NCI-H1436 (cell line): ENCODE measurements at places on chromosomes 4 and X.
A peak's percentile ranks its signal among the peaks of the same experiment; 100 is the strongest.

DNA sequence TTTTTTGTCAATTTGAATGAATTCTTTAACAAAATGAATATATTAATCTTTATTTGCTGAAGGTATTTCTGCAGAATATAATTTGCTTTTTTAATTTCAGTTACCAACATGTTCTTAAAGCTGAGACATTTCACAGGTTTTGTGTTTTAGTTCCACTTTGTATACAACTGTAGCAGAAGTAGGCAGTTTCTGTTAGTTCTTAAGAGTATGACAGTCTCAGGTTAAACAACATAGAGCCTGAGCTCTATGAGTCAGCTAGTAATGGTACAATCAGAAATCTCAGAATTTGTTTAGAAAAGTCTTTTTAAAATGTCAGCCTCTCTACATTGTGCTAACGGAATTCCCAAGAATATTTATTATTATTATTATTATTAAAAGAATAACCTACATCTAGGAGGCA, 50.4 kb downstream of the GSTCD start:
- no peak for DNase-seq

DNA sequence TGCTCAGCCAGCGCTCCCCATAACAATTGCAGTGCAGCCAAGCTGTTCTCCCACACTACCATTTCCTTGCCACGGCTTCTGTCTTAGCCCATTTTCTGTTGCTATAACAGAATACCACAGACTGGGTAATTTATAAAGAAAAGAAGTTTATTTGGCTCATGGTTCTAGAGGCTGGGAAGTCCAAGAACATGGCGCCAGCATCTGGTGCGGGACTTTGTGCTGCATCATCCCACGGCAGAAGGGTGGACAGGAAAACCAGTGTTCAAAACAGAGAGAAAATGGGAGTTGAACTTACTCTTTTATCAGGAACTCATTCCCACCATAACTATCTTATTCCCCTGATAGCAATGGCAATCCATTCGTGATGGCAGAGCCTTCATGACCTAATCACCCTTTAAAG, 104.6 kb downstream of the FHDC1 start:
- no peak for DNase-seq

- no peak for DNase-seq
Measured at GRCh38 chr4:155569960-155570515, 96.6 kb upstream of the GUCY1A1 start.

- DNase-seq = no peak
Measured at GRCh38 chr4:5027346-5027745, 8.1 kb upstream of the CYTL1 start.

DNA sequence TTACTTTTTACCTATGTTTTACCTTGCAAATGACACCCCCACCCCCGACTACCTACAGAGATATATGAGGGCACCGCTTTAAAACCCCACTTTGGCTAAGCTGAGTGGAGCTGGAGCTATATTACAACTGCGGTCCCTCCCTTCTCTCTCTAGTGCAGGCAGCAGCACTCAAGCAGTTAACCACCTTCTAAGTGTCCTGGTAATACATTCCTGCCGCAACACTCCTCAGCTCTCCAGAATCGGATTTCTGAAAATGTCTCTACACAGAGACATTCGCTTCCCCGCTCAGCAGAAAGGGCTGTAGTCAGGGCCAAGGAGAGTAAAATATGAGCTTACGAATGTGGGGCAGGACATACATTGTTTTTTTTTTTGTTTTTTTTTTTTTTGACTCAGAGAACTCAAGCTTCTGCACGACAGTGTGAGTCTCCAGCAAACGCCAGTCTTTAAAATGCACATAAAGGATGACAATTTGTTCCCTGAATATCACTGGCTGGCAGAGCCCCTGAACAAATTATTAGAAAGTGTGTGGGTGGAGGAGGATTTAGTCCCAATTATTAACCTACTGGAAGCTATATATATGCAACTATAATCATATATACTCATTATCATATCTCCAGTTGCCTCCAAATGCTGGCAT, 287.0 kb upstream of the TET2 start:
- no peak for DNase-seq

DNA sequence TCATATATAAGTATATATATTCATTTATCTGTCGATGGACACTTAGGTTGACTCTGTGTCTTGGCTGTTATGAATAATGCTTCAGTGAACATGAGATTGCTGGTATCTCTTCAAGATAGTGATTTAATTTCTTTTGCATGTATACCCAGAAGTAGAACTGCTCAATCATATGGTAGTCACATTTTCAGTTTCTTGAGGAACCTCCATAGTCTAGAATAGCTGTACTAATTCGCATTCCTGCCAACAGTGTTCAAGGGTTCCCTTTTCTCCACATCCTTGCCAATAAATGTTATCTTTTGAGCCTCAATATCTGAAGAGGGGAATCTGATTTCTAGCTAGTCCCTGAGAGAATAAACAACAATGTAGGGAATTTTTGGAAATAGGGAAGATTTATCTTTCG, 32.4 kb upstream of the CCNG2 start:
- no peak for DNase-seq

DNA sequence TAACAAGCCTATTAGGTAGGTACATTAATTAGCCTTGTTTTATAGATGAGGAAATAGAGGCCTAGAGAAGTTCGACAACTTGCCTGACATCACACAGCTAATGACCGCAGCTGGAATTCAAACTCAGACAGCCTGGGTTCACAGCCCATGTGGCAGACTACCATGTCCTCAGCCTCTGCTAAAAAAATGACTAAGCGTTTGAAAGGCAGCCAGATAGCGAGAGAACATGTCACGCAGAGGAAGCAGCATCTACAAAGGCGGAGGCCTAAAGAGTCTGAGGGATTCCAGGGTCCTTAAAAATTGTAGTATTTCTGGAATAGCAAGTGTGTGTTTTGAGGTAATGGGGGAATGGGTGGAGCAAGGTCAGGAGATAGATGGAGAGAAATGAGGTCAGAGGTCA, 33.2 kb upstream of the BMP15 start:
- no peak for DNase-seq

DNA sequence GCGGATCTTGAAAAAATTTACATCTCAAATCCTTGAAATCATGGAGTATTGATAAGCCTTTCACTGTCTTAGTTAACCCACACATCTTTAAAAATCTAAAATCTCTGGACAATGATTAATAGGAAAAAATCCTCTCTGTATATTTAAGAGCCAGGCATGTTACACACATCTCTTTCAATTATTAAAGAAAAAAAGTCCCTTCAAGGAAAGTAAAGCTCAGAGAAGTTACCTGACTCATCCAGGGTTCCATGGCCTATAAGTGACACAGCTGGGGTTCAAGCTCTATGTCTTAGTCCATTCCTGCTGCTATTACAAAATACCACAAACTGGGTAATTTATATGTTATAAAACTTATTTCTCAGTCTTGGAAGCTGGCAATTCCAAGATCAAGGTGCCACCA, 14.2 kb upstream of the FGF16 start:
- no peak for DNase-seq

DNA sequence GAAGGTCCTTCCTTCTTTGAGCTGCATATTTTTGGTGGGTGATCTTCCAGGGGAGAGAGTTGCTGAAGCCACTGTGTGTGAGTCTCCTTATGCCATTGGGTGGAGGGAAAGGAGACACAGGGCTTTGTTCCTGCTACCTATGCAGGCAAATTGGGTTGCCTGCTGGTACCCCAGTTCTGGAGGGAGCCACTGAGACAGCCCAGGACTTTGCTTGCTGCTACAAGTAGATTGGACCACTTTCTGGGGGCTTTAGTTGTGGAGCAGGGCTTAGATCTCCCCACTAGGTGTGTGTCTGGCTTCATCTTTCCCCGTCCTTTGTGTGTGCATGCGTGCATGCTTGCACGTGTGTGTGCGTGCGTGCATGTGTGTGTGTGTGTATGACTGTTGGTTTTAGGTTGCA, 10.0 kb downstream of the CITED1 start:
- DNase-seq = no peak

- no peak for DNase-seq
Measured at GRCh38 chrX:116285501-116285900, 115.0 kb downstream of the AGTR2 start.

DNA sequence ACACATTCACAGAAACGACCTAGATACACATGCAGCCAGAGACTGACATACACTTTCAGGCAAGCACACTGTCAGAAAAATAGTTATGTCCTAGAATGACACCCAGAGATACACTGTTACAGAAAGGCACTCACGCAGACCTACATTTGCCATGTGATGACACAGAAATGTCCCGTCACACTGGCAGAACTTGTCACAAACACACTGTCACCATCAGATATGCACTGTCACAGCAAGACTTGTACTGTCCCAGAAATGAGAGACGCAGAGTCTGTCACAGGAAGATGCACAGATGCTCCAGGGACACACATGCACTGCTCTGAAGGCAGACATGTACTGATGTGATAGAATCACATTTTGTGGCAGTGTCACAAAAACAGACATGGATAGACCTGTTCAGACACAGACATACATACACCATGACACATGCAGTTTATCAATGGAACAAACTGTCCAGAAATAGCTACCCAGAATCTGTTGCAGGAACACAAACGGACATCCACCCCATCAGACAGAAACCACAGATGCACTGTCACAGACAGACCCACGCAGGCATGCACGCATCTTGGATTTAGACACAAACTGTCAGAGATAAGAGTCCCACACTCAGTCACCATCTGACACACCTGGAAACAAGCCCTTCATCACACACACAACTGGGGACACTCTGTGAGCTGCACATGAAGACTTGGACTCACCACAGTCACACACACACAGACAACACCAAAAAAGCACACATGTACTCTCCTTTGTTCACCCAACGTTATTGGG, 1.3 kb upstream of the PIM2 start:
- DNase-seq = no peak

GRCh38 chrX:129015381-129015780, 507.9 kb downstream of the SMARCA1 start:
- DNase-seq = no peak

DNA sequence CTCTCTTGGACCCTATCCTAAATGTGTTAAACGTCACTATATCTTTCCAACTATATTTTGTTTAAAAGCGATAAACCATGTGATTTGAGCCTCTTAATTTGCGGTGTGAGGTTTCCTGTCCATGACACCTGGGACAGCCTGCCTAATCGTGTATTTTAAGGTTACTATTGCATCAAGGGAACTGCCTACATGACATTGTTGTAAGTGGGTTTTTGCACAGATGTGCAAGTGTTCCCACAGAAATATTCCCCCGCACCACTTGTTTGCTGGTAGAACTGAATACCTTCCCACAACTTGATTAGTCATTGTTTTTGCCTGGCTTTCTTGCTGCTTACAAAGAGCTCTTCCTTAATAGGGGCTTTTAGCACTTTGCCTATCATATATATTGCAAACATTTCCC, 5.1 kb upstream of the FAM184B start:
- DNase-seq = no peak

DNA sequence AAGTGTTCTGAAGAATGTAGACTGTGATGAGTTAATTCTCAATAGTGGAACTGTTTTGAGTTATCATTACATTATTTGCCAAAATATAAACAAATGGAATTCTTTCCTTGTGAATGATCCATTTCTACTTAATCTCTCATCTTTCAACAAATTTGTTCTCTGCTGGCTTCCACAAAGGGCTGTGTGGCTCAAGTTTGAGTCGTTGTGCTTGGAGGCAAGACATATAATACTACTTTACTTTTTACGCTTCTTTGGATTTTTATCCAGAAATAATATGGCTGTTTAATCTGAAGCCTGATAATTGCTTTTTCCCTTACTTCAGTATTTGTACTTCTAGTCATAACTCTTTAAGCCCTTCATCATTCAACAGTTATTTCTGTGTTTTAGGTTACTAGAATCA, 169.5 kb downstream of the ARHGAP10 start:
- no peak for DNase-seq

DNA sequence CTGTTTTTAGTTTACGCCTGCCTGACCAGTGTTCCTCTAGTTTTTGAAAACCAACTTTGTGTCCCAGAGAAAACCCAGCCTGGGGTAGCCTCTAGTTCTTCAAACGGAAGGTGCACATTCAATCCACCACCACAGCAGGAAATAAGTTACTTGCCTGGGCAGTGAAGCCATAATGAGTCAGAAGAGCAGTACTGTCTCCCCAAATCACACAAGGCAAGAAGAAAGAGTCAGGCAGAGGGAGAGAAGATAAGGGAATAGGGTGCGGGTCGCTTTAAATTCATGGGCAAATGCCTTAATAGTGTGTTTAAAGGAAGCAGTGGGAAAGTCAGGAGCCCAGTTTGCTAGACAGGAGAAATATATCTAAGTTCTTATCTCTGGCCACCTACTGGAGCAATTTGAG, 333.8 kb upstream of the GRIA3 start:
- DNase-seq = no peak

GRCh38 chr4:61373901-61374440, 173.8 kb downstream of the ADGRL3 start:
- DNase-seq = no peak

DNA sequence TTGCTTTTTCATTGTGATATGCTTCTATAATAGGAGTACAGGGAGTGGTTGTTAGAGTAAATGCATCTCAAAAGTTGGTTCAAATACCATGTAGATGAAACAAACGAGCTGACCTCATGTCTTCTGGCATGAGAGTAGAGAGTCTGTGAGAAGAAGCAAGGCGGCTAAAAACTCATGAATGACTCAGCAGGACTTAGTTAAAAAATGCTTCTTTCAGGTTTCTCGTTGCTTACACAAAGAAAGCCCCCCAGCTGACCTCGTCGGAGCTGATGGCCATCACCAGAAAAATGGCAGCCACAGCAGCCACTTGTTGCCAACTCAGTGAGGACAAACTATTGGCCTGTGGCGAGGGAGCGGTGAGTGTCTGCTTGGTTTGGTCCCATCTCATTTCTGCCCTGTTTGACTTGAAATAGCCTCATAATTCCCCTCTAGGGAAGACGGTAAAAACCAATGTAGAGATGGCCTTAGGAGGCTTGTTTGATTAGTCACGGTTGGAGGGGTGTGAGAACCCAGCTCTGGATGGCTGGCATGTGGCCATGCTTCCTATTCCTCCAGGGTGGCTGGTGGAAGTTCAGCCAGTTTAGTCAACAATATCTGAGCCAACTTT, 14.5 kb downstream of the AFP start:
- no peak for DNase-seq

DNA sequence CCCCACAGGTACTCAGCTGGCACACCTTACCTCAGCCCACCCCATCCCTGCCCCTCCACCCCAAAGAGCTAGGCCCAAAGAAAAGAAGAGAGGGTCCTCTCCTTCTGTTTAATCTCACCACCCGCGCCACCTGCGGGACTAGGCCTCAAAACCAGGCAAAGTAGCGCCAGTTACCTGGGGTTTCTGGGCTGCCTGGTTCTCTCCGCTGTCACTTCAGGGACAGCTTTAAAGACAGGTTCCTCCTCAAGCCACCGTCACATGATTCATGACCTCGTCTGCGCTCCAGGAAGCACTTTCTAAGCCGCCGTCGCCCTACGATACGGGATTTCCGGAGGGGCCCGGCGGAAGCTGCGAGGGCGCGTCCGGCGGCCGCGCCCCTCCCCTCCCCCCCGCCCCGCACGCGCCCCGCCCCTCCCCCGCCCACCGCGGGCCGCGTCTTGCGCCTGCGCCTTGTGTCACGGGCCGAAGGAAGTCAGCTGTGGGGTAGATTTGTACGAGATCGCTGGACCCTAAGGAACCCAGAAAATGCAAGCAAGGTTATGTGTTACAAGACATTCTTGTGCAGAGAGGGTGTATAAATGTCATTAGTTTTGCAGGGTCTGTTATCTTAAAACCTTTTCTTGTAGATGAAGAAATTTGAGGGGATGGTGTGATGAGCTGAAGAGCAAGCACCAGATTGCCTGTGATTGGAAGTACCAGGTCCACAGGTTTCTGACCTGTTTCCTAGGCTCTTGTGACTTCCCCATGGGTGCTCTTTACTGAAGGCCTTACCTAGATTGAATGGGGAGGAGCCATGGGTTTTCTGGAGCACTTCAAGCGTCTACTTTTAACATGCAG, at the start of gene LAMTOR3:
TSS of gene LAMTOR3 (minus strand) at position 267 of the 837 bp plus-strand sequence. CDS start 464 bp downstream, outside the sequence.
- DNase-seq = peak; percentile 89
